A549 (cell line): ENCODE measurements at places on chromosomes 16 and 17. TPM values are rescaled to one million over a fixed set of nuclear protein-coding genes. Genes with fewer than 3 reads are reported as not detected.

Gene CDH16
- 0.24 to 0.25 TPM (median 0.25 TPM) in 3 replicates for polyA plus RNA-seq

Gene TMEM92
- polyA plus RNA-seq, result 22.7 to 27.5 TPM (median 25.1 TPM) in 3 replicates

Gene WDR45B
- 88.2 to 94.0 TPM (median 89.6 TPM) in 3 replicates for polyA plus RNA-seq

Gene TP53TG3F
- polyA plus RNA-seq, result 0.12 to 0.34 TPM (median 0.14 TPM) in 3 replicates

Gene ZACN
- polyA plus RNA-seq, result 0.20 to 0.30 TPM (median 0.21 TPM) in 3 replicates

Gene ESRP2
- 0.07 to 0.10 TPM (median 0.09 TPM) in 3 replicates for polyA plus RNA-seq

Gene ABAT
- polyA plus RNA-seq, result 0.60 to 0.68 TPM (median 0.66 TPM) in 3 replicates

Gene KLHL10
- 0.04 to 0.12 TPM (median 0.05 TPM) in 3 replicates for polyA plus RNA-seq

Gene ZNF423
- polyA plus RNA-seq, result 0.04 to 0.15 TPM (median 0.14 TPM) in 3 replicates

Gene AGRP
- polyA plus RNA-seq, result not detected in 3 replicates

Gene EMP2
- polyA plus RNA-seq, result 13.4 to 14.7 TPM (median 14.2 TPM) in 3 replicates

Gene GRAP
- polyA plus RNA-seq, result 0.17 to 0.31 TPM (median 0.19 TPM) in 3 replicates

Gene GRIN2A
- polyA plus RNA-seq, result not detected in 3 replicates

Gene SLFN12L
- polyA plus RNA-seq, result not detected in 3 replicates

Gene SERPINF2
- 2.4 to 2.9 TPM (median 2.7 TPM) in 3 replicates for polyA plus RNA-seq

Gene KRT23
- polyA plus RNA-seq, result not detected in 3 replicates

Gene KCNJ18
- not detected in 3 replicates for polyA plus RNA-seq

Gene TEKT1
- polyA plus RNA-seq, result not detected in 3 replicates
